ENCODE measurements at places on chromosomes 1 and 21.

GRCh38 chr1:203338335-203339036 is 12.4 kb downstream of the FMOD start:
- DNase-seq: peak; percentile 39

- no peak for DNase-seq
Observed at GRCh38 chr1:93976291-93976690, 67.1 kb upstream of the GCLM start.

GRCh38 chr1:9242338-9242969 is 7.9 kb downstream of the H6PD start:
- DNase-seq: no peak

DNA sequence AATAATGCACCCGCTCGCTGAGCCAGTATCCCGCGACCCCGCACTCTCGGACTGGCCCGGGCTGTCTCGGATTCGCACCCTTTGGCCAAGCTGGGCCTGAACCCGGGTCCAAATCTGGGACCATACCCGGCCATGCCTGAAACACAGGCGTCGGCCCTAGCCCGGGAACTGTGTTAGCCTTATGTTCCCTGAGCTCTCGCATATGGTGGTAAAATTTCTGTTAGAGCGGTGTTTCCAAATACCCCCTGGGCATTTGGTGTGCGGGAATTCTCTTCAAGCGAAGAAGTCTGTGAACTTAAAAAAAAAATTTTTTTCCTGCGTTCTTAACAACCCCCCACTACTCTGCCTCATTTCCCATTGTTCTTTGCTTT is 3.1 kb downstream of the RNF220 start:
- no peak for DNase-seq

- no peak for DNase-seq
Observed at GRCh38 chr1:208413006-208413405, 168.8 kb upstream of the PLXNA2 start.

DNA sequence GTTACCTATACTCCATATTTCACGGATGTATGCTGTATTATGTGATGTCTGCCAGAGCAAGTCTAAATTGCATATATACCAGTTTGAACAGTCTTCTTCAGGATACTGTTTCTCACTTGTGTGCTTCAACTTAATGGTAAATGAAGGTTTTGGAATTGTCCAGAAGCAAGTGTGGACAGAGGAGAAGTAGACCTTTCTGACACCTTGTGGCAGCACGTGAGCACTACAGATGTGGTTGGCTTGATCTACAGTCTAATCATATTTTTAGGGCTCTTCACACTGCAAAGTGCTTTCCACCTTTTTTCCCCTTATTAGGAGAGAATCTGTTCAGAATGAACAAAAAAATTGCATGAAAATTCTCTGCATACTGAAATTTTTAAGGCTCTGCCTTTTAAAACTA is 10.9 kb downstream of the MORC3 start:
- no peak for DNase-seq

All from stimulated activated CD4-positive, alpha-beta T cell treated with anti-CD3 and anti-CD28 coated beads, Interleukin-1b, Interleukin-23, amount 100 ng/mL, for 24 hours (primary cell).